PC-9 (cell line): ENCODE measurements at places on chromosomes 11 and 22. TPM values are rescaled to one million over a fixed set of nuclear protein-coding genes. Genes with fewer than 3 reads are reported as not detected.

DNA sequence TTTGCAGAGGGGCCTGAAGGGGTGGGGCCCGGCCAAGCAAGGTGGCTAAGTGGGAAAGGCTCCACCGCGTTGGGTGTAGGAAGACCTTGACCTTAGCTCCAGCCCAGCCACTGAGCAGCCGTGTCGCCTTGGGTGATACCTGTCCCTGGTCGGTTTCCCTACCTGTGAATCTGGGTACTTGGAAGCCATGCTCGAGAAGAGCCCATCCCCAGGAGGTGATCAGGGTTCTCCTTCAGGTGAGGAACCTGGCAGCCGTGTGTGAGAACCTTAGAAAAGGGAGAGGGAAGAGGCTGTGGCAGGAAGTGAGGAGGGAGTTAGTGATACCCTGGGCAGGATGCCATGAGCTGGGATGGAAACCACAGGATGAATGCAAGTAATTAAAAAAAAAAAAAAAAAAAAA lies 21.6 kb downstream of the PPARA start:
- DNase-seq = peak; percentile 73

GRCh38 chr11:110415081-110415480 lies 14.7 kb upstream of the FDX1 start:
- DNase-seq = no peak

DNA sequence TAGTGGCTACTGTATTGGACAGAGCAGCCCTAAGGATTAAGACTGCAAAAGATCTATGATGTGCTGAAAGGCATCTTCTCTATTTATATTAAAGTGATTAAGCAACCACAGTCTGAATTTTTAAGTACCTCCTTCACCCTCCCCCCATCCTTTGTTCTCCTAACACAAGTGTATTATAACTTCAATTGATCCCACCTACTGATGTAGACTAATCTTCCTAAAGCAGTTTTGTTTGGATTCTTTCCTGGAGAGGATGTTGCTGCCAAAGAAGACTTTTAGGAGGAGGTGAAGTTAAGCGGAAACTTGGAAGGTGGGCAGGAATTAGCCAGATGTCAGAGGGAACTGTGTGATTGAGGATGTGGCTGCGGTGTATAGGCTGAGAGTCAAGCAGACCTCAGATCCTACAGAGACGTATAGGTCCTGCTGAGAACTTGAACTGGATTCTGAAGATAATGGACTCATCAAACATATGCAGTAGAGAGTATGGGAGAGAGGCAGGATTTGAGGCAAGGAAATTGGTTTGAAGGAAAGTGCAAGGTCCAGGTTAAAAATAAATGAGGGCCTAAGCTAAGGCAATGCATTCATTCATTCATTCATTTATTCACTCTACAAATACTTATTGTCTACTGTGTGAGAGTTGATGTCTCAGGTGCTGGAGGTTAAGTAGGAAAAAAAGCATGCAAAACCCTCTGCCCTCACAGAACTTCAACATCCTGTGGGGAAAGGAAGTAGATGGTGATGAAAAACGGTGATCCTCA lies 5.2 kb upstream of the RASSF10 start:
- DNase-seq = no peak

GRCh38 chr11:102429691-102430090 lies 22.9 kb downstream of the TMEM123 start:
- DNase-seq = no peak

DNA sequence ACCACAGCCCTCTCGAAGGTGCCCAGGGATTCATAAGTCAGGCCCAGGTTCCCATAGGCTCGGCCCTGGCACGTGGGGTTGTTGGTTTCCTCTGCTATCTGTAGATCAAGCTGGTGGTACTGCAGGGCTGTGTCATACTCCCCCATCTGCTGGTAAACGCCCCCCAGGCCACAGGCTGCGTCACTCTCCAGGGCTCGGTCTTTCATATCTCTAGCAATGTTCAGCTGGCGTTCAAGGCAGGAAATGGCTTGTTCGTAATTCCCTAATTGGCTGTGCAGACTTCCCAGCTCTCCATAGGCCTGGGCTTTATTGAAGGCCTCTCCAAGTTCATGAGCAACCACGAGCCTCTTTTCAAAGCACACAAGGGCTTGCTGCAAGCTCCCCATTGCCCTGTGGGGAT lies 186.4 kb upstream of the PITPNB start:
- DNase-seq = no peak

GRCh38 chr22:27594474-27595134 lies 207.0 kb downstream of the MN1 start:
- no peak for DNase-seq

- DNase-seq = peak; percentile 84
These were observed 3.2 kb downstream of the TTLL12 start for GRCh38 chr22:43183496-43184277.

DNA sequence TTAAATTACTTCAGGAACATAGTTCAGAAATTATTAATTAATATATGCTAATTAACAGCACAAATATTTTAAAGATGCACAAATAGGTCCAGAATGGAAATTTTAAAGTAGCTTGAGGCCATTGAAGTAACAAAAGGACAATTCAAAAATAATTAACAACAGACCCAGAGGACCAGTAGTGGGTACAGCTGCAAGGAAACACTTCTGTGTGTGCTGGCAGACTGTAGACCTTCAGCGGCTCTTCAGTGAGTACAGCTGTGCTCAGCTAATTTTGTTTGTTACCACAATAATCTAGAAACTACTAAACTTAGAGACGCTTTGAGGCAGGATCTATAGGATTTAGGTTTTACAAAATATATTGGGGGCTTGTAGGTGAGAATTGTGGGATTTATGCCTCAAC lies 103.8 kb downstream of the GRIA4 start:
- DNase-seq = no peak

KMT5B gene
- 36.4 and 45.7 TPM in 2 replicates for total RNA-seq

MRGPRE gene
- total RNA-seq = not detected in 2 replicates

FXYD2 gene
- not detected in 2 replicates for total RNA-seq

CACNA1I gene
- 2.5 and 2.8 TPM in 2 replicates for total RNA-seq

MUC6 gene
- 0.07 TPM in 1 of 2 replicates, not detected in the other for total RNA-seq

NUP98 gene
- 49.8 and 59.7 TPM in 2 replicates for total RNA-seq
